ENCODE measurements at places on chromosomes 4 and X.

GRCh38 chr4:165780735-165781134, 92.3 kb upstream of the TLL1 start:
- DNase-seq: no peak

- no peak for DNase-seq
These were observed 74.2 kb downstream of the HS3ST1 start for GRCh38 chr4:11354531-11354930.

DNA sequence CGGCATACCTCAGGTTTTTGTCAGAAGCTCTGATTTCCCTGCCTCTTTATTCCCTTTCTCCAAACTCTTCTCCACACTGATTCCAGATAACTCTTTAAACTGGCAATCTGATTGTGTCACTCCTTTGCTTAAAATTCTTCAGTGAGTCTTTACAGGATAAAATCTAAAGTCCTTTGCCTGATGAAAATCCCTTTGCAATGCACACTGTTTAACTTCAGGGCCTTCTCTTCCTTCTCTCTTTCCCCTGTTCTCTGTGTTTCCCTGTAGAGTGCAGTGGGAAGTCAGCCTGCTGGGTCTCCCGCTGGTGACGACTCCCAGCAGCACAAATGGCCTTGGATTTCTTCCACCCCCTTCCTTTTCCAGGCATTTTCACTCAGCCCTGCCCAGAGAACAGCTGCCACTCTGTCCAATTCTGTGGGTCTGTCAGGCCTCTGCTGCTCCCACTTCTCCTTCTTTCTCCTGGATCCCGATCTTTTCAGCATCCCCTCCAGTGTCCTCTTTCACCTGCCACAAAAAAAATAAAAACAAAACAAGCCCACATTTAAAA, 189.9 kb upstream of the NWD2 start:
- no peak for DNase-seq

DNA sequence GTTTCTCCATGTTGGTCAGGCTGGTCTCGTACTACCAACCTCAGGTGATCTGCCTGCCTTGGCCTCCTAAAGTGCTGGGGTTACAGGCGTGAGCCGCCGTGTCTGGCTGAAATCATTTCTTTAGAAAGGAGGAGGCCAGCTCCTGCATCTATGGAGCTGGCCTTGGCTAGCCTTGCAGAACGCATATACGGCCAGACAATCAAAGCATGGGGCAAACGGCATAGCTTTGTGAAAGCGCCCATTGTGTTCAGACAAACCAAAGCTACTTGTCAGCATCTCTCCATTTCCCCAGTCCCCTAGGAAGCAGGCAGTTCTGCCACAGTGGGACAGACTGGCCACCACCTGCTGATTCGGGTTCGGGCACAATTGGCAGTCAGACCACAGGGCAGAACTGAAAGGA, 48.9 kb upstream of the IQSEC2 start:
- DNase-seq: no peak

DNA sequence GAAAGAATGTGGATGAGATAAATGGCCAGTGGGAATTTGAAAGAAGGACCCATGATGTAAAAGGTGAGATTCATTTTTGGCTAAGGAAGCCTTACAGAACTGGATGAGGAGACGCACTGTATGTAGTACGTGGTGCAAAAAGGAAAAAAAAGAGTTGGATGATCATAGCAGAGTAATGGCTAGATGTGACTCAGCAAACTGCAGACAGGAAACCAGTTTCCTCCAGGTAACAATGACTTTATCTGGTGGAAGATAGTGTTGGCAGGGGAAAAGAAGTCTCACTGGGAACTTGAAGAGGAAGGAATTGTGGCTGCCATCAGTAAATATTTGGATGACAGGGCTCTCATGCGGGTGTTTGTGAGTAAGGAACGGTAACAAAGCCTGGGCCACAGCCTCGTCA, 243.2 kb downstream of the CPE start:
- DNase-seq: no peak

DNA sequence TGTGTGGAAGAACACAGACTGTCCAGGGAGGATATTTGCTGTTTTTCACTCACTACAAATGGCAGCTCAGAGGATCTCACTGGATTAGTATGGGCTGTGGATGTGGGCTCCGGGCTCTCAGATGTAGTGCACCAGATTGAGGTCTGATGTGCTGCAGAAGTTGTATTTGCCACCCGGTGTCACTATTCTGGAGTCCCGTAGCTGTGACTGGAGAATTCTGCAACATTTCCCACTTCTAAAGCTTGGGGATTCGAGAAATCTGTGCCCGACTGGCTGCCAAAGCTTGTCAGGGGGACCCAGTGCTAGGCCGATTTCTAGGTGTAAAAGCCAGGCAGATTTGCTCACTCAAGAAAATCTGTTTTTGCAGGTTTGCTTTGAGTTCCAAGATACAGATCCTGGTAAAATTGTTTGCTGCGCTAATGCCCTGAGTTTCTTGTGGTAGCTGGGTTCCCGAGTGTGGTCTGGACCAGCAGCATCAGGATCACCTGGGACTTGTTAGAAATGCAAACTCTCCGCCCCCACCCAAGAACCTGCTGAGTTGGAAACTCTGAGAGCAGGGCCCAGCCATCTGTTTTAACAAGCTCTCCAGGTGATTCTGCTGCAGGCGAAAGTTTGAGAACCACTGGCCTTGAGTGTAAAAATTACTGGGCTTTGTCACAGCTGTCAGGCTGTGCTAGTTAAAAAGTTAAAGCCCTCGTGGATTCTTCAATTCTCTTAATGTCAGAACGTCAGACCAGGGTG, 18.1 kb downstream of the KIT start:
- no peak for DNase-seq

- no peak for DNase-seq
These were observed 261.9 kb downstream of the FRMPD4 start for GRCh38 chrX:12400218-12400617.

DNA sequence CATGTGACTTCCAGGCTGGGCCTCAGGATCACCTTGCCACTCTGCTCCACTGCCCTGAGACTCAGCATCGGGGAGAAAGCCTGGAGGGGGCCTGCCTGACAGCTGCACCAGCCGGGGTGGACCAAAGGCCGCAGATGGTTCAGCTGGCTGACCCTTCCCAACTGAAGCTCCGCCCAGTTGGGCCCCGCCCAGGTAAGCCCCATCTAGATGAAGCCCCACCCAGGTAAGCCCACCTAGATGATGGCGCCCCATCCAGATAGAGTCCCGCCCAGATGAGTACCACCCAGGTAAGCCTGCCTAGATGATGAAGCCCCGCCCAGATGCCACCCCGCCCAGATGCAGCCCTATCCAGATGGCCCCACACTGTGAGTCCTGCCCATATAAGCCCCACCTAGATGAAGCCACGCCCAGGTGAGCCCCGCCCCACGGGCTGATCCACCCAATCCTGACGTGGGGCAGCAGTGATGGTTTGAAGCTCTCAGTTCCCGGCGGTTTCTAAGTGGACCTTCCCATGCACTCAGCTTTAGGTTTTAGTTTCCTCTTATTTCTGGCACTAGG, 10.0 kb downstream of the ZFYVE28 start:
- no peak for DNase-seq

DNA sequence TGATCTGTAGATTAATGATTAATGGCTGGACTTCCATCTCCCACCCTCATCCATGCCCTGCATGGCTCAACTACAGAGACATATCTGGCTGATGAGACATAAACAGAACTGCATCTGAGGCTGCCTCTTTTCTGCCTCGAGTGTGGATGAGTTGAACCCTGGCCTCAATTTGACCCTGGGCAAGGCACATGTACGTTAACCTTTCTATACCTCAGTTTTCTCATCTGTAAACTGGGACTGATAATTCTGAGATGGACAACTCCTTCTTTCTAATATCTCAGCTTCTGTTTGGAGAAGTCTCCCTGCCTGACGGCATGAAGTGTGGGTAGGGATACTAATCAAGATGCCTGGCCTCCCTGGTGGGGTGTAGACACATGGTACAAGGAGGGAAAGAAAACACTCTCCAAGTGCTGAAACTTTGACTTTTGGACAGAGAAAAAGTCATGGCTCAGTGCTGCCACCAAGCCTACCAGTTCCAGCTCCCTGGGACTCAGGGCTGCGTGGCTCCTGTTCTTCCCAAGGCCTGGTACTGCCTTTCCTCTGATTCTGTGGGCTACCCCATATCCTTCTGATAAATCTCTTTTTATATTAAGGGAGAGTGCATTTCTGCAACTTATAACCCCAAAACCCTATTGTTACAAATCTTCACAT, 64.4 kb downstream of the HAUS3 start:
- no peak for DNase-seq

DNA sequence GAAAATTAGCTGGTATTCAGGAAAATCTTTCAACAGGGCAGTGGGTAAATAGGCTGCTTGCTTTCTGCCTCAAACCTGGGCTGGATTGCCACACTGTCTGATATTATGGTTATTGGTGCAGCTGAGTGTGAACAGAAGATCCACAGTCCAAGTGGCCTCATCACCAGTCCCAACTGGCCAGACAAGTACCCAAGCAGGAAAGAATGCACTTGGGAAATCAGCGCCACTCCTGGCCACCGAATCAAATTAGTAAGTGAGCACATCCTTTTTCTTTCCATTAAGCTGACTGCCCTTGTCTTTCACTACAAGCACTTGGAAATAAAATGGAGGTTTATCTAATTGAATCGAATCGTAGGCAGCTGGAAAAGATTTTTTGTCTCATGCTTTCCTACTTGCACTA, 204.7 kb downstream of the TLL1 start:
- DNase-seq: no peak

DNA sequence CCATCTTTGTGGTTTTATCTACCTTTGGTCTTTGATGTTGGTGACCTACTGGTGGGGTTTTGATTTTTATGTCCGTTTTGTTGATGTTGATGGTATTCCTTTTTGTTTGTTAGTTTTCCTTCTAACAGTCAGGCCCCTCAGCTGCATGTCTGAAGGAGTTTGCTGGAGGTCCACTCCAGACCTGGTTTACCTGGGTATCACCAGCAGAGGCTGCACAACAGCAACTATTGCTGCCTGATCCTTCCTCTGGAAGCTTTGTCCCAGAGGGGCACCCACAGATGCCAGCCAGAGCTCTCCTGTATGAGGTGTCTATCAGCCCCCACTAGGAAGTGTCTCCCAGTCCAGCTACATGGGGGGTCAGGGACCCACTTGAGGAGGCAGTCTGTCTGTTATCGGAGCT, 199.3 kb upstream of the WDFY3 start:
- DNase-seq: no peak

DNA sequence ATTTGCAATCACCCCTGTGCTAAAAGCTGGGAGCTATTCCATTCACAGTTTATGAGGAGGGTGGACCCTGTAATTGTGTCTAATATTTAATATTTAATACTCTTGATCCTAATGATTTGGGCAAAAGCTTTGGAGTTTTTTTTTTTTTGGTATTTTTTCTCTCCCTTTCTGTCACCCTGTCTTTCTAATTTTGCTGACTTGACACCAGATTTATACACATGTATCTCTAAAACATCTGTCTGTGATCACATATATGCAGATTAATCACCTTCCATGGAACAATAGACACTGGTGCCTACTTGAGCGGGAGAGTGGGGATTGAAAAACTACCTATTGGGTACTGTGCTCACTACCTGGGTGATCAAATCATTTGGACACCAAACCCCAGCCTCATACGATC, 18.7 kb upstream of the ANTXR2 start:
- no peak for DNase-seq

DNA sequence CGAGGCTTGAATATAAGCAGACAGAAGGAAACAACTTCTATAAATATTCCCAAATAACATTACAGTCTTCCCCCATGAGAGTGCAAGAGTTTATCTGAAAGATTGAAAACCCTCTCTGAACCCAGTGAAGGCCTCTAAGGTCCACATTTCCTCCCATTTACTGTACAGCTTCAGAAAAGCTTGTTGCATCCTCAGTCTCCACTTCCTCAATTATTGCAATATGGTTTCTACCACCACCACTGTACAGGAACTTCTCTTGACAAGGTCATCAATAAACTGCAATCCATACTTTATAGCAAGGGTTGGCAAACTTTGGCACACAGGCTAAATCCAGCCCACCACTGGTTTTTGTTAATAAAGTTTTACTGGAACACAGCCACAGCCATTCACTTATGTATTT, 239.0 kb downstream of the THOC2 start:
- DNase-seq: no peak

- DNase-seq: no peak
These were observed 52.2 kb downstream of the ADRA2C start for GRCh38 chr4:3818371-3818770.

GRCh38 chrX:39063702-39064101, 262.4 kb downstream of the MID1IP1 start:
- DNase-seq: no peak

- no peak for DNase-seq
These were observed 186.8 kb downstream of the FAT4 start for GRCh38 chr4:125501568-125501967.

GRCh38 chrX:29090811-29091210, 503.6 kb downstream of the IL1RAPL1 start:
- DNase-seq: peak; percentile 14
